ENCODE measurements at places on chromosomes 7 and 10.
A peak's percentile ranks its signal among the peaks of the same experiment; 100 is the strongest.

GRCh38 chr7:131335639-131336381 is 8.1 kb downstream of the MKLN1 start:
- no peak for DNase-seq

DNA sequence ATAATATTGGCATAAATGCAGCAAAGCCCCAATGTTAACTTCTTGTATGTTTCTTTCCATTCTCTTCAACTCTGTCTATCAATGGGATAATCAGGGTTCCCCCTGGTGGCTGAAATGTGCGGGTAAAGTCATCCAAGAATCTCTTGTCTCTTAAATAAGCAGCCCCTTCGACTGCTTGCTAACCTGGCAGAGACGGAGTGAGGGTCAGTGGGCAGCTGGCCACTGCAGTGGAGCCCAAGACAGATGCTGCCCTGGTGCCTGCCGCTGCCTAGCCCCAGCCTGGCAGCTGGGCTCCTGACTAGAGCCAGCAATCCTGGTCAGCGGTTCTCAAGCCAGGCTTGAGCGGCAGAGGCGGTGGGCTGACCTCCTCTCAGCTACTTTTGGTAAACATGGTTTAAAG is 248.9 kb downstream of the COBL start:
- peak; percentile 9 for DNase-seq

DNA sequence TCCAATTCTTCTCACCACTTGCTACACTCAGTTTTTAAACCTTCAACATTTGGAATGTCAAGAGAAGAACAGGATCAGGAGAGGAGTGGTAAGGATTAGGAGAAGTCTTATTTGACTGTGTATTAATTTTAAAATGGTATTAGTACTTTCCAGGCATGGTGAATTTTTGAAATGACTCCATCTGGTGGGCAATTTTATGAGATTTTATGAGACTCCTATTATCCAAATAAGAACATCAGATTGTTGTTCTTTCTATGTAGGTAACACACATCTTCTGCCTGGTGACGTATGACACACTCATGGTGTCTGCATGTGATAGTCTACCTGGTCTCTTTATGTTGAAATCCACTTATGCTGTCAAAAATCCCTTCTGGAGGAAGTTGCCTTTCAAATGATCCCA is 51.0 kb downstream of the SLC13A1 start:
- DNase-seq = no peak

DNA sequence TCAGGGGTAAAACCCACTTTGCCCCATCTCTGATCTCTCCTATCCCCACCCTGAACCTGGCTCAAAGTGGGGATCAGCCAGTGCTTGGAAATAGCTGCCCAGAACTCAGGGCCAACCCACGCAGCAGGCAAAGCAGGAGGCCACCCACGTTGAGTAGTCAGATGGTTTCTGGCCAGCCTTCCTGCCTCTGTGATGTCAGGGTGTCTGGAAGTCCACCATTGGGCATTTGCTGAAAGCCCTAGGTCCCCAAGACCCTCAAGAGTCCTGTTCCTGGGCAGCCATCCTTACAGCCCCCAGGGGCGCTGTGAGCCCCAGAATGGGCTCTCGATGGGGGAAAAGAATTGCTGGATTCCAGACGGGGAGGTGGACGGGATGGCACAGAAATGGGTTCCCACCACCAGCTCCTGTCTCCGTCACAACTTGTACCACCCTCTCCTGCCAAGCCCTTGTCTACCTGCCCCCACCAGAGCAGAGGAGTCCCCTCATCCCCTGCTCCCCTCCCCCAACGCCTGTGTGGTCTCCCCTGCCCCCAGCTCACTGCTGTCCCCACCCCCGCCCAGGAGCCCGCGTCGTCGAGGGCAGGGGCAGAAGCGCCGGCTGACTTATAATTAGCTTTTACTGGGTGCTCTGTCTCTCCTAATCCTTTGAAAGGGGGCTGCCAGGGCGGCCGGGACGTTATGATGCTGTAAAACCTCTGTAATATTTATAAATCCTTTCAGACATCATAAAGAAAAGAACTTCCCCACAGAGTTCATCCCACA is 3.9 kb downstream of the MYL10 start:
- no peak for DNase-seq

DNA sequence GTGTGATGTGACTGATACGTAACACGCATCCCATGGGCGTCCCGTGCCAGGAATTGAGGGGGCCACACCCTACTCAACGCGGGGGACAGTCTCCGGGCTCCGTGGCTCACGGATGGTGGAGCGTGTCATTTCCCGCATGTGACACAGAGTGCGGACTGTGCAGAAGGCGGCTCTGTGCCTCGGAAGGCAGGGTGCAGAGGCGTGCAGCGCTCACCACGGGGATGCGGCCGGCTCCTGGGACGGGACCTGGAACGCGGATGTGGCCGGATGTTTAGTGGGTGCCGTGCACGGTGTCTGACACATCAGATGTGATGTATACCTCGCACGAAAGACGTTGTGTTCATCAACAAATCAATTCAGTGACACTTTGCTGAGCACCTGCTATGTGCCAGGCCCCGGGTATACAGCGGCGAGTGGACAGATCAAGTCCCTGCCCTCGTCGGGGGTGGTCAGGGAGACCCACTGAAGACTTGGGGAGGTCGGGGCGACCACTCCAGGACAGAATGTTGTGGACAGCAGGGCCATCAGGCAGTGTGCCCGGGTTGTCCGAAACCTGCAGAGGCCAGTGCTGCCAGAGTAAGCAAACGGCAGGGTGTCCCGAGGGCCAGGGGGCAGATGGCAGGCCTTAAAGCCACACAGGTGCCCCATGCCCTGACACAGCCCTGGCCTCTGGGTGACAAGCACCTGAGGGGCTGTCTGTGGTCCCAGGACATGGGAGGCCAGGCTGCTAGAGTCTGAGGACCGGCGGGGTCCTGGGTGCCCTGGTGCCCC is 38.1 kb downstream of the MICALL2 start:
- no peak for DNase-seq

DNA sequence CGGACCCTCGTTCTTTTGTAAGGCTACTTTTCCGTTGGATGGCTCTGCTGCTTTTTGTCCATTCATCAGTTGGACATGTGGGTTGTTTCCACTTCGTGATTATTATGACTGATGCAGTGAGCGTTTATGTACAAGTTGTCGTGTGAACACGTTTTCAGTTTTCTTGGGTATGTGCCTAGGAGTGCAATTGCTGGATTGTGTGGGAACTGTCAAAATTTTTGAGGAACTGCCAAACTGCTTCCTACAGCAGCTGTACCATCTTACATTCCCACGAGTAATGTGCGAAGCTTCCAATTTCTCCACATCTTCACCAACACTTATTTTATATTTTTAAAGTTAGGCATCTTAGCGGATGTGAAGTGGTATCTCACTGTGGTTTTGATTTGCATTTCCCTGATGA is 10.4 kb downstream of the FKBP6 start:
- DNase-seq = no peak

GRCh38 chr10:96768136-96768535 is 47.8 kb upstream of the PIK3AP1 start:
- DNase-seq = no peak

DNA sequence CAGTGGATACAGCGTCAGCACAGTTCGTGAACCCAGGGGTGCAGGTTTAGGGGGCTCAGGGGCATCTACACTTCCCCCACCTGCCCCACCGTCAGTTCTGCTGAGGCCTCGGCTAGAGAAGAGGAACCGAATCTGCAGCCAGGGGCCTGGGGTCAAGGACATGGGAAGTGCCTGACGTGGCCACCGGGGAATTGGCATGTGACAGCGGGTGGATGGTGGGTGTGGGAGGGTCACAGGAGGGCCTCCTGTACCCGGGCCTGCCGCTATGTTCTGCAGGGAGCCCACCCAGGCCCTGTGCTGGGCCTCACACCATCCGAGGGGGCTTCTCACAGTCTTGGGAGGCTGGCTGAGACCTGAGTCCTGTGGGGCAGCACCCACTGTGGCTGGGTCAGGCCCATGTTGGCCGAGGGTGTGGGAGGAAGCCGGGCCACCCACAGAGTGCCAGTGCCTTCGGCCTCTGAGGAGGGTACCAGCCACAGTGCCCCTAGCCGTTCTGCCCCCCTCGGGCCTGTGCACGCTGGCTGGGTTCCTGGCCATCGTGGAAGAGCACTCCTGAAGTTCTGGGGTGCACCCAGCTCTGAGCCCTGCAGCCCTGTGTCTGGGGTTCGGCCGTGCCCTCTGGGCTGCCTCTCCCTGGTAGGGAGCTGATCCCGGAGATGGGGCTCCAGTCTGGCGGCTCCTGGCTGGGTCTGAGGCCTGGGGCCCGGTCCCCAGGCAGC is 5.9 kb downstream of the TTYH3 start:
- DNase-seq = no peak

DNA sequence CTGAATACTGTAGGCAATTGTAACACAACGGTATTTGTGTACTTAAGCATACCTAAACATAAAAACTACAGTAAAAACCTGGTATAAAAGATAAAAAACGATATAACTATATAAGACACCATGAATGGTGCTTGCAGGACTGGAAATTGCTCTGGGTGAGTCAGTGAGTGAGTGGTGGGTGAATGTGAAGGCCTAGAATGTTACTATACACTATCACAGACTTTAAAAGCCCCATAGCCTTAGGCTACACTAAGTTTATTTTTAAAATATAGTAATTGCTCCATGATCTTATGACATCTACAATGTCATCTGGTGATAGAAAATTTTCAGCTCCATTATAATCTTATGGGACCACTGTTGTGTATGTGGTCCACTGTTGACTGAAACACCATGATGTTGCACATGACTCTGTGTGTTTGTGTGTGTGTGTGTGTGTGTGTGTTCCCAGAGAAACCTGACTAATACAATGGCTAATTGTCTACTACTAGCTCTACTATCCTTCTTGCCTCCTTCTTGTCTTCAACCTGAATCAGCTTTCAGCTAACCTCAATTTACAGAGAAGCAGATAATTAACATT is 27.6 kb upstream of the PRPF18 start:
- no peak for DNase-seq

DNA sequence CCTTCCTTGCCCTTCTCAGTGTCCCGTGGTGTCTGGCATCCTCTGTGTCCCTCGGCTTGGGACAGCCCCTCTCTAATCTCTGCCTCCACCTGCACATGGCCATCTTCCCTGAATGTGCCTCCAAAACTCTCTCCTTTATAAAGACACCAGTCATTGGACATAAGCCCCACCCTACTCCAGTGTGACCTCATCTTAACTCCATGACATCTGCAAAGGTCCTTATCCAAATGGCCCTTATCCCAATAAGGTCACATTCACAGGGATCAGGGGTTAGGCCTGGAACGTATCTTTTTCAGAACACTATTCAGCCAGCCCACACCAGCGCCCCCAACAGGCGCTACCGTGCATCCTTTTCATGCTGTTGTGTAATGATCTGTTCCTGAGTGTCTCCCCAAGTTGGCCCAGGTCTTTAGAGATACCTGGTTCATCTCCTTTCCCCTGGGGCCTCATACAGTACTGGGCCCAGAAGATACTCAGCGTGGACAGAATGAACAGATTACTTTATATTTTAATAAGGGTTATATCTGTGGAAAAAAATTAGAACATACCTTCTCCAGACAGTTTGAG is 132.6 kb upstream of the ADAM12 start:
- no peak for DNase-seq

GRCh38 chr7:131544449-131545301 is 11.8 kb downstream of the PODXL start:
- DNase-seq = no peak
